ENCODE measurements at places on chromosomes 7 and 10.
A peak's percentile ranks its signal among the peaks of the same experiment; 100 is the strongest.

DNA sequence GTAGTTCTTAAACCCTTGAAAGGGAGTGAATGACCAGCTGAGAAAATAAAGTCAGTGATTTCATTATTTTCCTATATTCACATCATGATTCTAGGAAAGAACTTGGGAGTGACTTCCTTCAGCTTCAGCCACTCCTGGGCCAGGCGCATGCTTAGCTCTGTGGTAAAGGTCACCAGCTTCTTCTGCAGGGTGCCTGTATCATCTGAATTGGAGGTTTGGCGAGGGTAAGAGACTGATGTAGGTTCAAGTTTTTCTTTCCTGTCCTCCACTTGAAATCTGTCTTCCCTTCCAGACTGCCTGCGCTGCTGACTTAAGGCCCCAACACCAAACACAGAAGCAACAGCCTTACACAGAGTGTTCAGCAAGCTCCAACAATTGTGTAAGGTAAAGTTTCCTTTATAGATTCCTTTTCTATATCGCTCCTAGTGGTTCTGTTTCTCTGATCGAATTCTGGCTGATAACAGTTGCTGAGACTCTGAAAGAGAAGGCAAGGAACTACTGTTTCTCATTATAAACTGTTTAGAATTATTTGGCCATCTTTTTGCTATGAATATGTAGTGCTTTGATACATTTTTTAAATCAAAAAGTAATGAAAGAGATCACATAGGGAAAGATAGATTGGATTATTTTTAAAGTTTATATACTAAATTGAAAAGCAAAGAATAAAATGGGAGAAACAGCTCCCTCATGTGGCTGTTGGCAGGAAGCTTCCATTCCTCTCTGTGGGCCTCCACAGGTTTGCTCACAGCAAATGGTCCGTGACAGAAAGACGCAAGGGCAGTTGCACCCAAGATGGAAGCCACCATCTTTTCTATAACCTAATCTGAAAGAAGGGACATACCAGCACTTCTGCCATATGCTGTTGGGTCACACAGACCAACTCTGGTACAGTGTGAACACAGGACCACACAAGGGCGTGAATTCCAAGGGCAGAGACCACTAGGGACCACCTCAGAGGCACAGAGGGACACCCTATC, 14.0 kb downstream of the GATAD1 start:
- peak; percentile 39 for DNase-seq

DNA sequence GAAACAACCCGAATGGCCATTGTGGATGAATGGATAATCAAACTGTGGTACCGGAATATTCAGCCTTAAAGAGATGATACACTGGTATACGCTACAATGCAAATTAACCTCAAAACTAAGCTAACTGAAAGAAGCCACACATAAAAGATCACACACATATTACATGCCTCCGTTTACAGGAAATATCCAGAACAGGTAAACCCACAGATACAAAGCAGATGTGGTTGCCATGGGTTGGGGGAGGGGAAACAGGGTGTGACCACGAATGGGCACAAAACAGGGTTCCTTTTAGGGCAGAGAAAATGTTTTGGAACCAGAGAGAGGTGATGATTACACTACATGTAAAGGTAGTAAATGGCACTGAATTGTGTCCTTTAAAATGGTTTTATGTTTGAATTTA, 16.6 kb downstream of the ESYT2 start:
- no peak for DNase-seq

DNA sequence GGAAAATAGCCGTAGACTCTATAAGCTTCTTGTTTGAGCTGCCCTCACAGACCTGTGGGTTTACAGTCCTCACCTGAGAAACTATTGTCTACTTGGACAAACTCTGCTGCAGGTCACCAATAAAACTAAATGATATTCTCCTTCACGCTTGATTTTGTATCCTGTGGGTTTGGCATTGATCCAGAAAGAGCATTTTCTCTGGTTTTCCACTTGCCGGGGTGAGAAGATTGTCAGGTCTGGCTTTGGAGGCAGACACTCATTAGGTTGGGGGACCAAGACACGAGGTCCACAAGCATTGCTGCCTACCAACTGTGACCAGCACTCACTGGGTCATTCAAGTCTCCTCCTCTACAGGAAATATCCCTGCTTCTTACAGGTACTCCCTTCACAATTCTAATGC, 68.5 kb downstream of the CDC14C start:
- DNase-seq = no peak

GRCh38 chr10:114053946-114054345, 10.3 kb downstream of the ADRB1 start:
- no peak for DNase-seq

DNA sequence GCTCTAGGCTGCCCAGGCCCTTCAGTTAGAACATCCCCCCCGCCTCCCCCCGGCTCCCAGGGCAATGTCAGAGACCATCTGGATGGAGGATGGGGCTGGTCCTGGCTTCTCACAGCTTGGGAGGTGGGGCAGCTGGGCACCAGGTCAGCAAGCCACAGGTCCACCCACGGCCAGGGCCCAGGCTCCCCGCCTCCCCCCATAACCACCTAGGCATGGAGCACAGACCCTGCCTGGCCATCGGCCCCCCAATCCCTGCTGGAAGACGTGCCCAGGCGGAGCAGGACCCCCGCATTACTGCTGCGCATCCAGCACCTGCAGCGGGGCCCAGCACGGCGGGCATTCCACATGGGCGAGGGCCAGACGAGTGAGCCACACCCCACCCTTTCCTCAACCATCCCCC, 169.6 kb downstream of the ELFN1 start:
- DNase-seq = no peak

- no peak for DNase-seq
Measured at GRCh38 chr10:99430116-99430450, 341 bp downstream of the GOT1 start.

DNA sequence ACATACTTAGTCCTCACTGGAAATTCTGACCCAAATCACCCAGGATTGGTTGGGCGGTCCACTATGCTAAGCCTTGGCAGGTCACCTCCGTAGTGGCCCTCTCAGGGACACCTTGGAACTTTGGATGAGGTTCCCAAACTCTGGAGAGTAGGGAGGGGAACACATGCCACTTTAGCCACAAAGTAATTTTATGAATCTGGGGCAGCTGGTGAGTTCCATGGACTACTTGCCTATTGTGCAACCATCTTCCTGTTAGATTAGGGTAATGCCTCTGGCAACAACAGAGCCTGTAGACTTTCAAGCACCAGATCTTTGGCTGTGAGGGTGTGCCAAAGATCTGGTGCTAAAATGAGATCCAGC, 77.7 kb downstream of the ITGB8 start:
- peak; percentile 42 for DNase-seq

DNA sequence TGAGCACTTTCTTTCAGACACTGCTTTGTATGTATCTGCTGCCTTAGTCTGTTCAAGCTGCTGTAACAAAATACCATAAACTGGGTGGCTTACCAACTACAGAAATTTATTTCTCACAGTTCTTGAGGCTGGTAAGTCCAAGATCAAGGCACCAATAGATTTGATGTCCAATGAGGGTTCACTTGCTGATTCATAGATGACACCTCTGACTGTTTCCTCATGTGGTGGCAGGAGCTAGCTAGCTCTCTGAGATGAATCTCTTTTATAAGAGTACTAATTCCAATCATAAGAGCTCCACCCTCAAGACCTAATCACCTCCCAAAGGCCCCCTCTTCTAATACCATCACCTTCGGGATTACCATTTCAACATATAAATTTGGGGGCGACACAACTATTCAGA, 76.6 kb upstream of the ADO start:
- no peak for DNase-seq

- DNase-seq = no peak
Measured at GRCh38 chr10:97529685-97530465, 31.2 kb downstream of the UBTD1 start.

DNA sequence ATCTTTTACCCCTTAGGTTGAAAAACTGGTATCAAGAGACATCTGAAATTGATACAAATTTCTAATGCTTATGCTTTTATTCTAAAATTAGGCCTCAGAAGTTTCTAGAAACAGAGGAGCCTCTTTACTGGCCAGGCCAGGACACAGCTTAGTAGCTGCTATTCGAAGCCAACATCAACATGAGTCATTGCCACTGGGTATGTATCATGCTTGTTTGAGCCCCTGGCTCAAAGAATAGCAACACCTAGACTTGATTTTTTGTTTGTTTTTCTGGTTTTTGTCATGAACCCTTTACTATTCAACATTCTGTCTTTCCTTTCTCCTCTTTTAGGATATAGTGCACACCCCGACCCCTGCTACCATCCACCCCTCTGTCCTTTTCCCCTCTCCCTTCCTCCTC, 90.9 kb upstream of the STK17A start:
- DNase-seq = peak; percentile 13

DNA sequence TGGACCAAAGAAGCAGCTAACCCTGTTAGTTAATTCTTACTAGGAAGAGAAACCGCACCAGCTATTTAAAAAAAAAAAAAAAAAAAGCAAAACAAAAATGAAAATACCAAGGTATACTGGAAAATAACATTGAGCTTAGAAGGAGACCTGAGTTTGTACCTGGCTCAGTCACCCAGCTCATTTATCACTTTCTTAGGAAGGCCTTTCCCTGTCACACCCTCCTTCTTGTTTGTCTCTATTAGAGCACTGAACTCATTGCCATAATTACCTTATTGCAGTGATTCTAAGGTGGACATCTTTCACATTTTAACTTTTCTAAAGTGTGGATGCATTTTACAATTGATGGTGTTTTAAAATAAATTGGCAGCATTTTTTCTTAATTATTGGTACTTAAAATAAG, 24.1 kb downstream of the UBE2D1 start:
- DNase-seq = no peak

GRCh38 chr10:43931308-43931930, 282.7 kb upstream of the ZNF32 start:
- peak; percentile 42 for DNase-seq

DNA sequence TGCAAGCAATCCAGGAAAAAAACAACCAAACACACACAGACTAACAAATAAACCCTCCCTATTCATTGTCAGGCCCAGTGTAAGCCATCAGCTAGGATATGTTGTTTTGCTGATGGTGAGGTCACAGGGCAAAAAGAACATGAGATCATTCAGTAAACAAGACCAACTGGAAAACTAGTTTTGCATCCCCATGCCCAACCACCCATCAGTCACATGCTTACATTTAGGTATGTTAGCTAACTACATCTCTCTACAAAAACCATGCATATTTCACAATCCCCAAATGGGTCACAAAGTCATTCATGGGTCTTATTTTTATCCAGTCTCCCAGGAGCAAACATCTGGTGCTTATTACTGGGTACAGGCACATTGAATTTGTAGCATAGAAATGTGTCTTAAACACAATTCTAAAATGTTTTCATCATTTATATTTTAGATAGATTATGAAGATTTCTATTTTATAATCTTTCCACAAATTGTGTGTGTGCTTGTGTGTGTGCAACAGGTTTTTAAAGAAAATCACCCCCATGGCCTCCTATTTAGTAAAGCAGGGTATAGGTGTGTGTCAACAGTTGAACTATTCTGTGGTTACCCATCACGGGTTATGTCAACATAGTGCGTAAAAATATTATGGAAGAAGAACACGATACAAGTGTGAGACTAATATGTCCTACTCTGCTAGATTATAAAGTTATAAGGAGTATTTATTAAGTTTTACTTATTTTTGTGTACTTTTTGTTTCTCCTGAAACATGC, 103.8 kb upstream of the AKR1E2 start:
- DNase-seq = peak; percentile 96

- no peak for DNase-seq
Measured at GRCh38 chr7:50783303-50783702, 607 bp upstream of the GRB10 start.

- DNase-seq = peak; percentile 46
Measured at GRCh38 chr10:110208614-110209453, 1.4 kb downstream of the MXI1 start.

GRCh38 chr10:71771821-71772617, 1.3 kb downstream of the VSIR start:
- peak; percentile 79 for DNase-seq

Data from fibroblast of villous mesenchyme (primary cell).